ENCODE measurements at places on chromosomes 7 and 10.

- no peak for DNase-seq
Observed at GRCh38 chr7:23715099-23715498, 5.1 kb downstream of the STK31 start.

DNA sequence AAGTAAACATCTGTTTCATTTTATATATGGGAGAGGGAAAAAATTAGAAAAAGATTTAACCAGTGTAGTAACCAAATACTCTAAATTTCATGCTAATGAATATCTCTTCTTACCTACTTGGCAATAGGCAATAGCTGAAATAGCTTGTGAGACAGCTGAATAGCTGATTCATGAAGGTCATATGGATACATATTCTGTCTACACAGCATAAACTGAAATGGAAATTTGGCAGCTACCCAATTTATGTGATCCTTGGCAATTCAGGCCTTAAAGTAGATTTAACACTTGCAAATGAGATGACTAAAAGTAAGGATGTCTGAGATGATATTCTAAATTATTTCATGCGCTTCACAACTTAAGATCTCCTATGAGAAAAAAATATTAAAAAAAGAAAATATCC is 261.2 kb upstream of the SEMA3A start:
- peak; percentile 10 for DNase-seq

- DNase-seq, result no peak
Observed at GRCh38 chr10:80108576-80109239, 23.8 kb upstream of the PLAC9 start.

- no peak for DNase-seq
Observed at GRCh38 chr10:13376746-13377145, 28.7 kb upstream of the SEPHS1 start.

DNA sequence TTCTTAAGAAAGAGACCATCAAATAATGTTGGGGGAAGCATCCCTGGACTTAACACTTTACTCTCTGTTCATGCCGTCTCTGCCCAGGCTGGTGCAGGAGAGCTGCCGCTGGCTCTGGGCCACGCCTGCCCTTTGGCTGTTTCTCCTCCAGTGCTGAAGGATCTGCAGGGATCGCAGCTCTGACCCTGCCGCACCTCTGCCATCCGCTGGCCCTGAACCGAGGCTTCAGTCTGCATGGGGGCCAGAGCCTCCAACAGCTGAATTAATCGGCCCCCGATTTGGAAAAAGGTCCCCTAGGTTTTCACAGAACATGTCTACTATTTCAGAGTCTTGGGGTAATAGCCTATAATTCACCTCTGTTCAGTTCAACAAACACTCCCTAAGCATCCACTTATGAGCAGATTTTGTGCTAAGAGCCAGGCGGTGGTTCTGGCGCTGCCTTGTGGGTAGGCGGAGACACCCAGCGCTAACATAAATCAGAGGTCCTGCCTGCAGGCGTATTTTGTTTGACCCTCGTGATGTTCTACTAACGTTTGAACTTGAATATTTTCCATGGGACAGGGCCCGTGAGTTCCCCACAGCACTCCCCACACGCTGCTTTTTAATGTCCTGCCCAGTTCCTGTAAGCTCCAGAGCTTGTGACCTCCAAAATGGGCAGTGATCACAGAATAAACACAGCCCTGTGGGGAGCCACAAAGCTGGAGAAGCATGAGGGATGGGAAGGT is 99.0 kb downstream of the DYNC2I1 start:
- DNase-seq, result no peak

DNA sequence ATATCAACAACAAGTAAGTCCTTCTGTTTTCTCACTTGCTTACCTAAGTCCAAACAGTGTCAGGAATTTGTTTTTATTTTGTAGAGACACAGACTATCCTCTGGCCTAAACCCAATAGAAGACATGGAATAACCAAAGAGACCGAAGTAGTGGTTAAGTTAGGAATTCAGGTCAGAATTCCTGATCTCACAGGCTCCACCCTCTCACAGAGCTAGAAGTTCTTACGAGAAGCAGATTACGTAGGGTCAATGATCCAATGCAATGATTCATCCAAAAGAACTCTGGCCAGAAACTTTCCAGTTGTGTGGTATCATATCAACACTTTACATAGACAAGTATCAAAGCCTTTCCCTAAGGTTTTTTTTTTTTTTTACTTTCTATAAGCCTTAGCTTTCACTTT is 73.8 kb downstream of the IQUB start:
- peak; percentile 85 for DNase-seq

GRCh38 chr10:46227571-46227935 is 59.2 kb upstream of the ANTXRL start:
- no peak for DNase-seq

DNA sequence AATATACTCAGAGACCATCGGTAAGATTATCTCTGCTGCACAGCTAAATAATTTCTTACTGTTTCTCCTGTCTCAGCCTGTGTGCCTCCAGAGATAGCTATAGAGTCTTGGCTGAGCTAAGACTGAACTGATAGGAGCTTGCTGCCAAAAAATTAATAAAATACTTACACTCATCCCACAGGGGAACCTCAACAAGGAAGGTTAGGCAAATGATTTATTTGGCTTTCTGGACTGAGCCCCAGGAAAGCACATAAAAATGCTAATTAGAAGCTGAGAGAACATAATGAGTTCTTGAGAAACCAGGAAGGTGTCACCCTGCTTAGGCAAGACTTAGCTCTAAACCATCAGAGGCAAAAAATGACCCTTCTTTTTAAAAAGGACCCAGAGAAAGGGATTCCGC is 534.5 kb downstream of the TNS3 start:
- DNase-seq, result peak; percentile 28

DNA sequence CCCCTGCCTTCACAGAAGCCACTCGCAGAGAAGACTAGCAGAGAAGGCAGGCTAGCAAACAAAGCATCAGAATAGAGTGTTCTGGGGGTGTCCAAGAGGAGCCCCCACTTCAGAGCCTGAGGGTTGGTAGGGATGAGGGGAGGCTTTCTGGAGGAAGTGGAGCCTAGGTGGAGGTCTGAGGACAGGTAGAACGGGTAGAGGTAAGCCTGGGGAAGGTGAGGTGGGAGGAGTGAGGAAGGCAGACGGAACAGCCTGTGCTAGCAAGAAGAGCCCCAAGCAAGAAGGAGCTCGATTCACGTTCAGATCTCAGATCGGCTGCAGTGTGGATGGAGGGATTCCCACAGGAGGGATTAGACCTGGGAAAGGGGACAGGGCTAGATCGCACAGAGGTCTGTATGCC is 66.0 kb upstream of the DUSP5 start:
- no peak for DNase-seq

GRCh38 chr10:3090914-3091787 is 23.8 kb downstream of the PFKP start:
- peak; percentile 87 for DNase-seq

DNA sequence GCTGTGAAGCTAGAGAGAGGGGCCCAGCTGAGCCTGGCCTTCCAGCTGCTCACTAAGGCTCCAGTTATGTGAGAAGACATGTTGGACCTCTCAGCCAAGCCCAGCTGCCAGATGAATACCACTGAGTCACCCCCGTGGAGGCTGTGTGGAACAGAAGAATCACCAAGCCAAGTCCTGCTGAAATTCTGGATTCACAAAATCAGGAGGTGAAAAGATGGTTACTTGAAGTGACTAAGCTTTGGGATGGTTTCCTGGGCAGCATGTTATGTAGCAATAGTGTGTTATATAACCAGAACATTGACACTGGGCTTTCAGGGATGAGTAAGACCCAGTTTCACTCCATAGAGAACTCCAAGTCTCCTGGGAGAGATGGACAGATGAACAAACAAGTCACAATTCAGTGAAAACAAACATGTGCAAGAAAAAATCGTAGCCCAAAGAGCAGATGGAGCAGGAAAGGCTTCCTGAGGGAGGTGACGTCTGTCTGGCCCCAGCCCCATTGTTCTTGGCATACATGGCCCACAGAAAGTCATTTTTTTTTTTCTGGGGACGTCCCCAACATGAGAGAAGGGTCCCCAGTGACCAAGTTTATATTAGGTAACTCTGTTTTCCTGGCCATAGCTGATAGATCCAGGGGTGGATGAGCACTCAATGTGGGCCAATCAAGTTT is 64.1 kb upstream of the PDZD8 start:
- DNase-seq, result peak; percentile 83

GRCh38 chr7:130377178-130377577 is 3.1 kb upstream of the CPA1 start:
- no peak for DNase-seq

GRCh38 chr7:83849131-83849530 is 200.2 kb upstream of the SEMA3E start:
- DNase-seq, result peak; percentile 2

GRCh38 chr10:97711640-97712572 is 1.6 kb upstream of the MARVELD1 start:
- no peak for DNase-seq

- DNase-seq, result no peak
Observed at GRCh38 chr10:49599546-49599945, 10.6 kb upstream of the SLC18A3 start.

DNA sequence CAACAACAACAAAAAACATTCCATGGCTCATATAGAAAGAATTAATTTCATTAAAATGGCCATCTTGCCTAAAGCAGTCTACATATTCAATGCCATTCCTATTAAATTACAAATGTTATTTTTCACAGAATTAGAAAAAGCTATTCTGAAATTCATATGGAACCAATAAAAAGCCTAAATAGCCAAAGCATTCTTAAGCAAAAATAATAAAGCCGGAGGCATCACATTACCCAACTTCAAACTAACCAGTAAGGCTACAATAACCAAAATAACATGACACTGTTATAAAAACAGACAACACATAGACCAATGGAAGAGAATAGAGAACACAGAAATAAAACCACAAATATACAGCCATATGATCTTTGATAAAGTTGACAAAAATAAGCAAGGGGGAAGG is 330.4 kb downstream of the KIF20B start:
- peak; percentile 19 for DNase-seq

Data from fibroblast of villous mesenchyme (primary cell).